ENCODE measurements at places on chromosomes 2 and 18.

DNA sequence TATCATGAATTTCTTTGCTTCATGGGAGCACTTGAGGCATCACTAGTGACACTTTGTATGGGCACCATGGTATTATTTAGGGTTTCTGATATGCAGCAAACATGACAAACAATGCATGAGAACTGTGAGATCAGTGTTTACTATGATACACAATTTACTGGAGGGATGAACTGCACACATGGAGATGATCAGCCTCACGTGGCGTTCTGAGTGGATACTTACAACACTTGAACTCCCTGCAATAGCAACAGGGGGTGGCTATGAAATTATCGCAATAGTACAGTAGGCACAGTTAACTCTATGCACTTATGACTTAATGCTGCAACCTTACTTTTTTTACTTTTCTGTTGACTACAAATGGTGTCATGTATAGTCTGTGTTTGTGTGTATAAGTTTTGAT, 18.5 kb upstream of the UGT1A8 start:
- DNase-seq = no peak

GRCh38 chr18:3388980-3389379, 61.0 kb upstream of the TGIF1 start:
- DNase-seq = no peak

DNA sequence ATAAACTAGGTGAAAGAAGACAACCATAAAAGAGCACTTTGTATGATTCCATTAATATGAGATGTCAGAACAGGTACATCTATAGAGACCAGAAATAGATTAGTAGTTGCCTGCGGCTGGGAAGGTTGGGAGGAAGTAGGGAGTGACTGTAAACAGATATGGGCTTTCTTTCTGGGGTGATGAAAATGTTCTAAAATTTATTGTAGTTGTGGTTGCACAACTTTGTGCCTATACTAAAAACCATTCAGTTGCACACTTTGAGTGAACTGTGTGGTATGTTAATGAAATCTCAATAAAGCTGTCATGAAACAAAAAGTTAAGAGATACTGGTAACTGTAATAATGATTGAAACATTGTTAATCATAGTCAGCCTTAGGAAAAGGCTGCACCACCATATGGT, 152.7 kb upstream of the ALPP start:
- DNase-seq = no peak

- DNase-seq = no peak
These were observed 2.3 kb downstream of the PRKD3 start for GRCh38 chr2:37322368-37322767.

DNA sequence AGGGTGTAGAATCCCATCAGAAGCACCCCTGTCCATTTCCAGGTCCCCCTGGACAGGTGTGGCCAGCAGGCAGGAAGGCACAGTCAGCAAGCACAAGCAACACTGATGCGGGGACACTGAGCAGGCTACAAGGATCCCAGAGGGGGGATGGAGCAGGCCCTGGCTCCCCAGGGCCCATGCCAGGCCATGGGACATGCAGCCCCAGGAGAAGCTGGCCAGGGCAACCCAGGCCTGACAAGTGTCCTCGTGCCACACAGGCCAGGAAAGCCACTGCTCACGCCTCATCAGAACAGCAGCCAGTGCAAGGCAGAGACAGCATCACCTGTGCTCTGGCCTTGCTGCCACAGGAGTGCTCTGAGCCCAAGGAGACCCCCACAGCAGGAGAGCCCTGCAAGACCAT, 14.1 kb upstream of the GPC1 start:
- no peak for DNase-seq

- no peak for DNase-seq
These were observed 82.9 kb downstream of the CHRNA1 start for GRCh38 chr2:174681099-174682006.

DNA sequence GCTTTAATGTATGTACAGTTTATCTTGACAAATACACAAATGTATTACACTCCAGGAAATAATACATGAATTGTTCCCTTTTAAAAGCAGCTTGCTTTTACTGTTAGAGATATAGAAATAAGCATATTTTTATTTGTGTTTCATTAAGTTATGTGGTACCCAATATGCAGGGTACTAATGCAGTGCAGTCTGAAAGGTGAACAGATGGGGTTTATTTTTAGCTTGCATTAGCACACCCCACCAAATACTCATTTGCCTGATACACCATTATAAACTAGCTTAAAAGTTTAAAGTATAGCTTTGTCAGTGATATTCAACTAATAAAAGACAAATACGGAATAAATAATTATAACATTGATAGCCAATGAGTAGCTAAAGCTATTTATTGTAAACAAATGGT, 394.7 kb upstream of the ZNF804A start:
- no peak for DNase-seq

GRCh38 chr2:109243526-109244303, 114.7 kb downstream of the SH3RF3 start:
- no peak for DNase-seq

DNA sequence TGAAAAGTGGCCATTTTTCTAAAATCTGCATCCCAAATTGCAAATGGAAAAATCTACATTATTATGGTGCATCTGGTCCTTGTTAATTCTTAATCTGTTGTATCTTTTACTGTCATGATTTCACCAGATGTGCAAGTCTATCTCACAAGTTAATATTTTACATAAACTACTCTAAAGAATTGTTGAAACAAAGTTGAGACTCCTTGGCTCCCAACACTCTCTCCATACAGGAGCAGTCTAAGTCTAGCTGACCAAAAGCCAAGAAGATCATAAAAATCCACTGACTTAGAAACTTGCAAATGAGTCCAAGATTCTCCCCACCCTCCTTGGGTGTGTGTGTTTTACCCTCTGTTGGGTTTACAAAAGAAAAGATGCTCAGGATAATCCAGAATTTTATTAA, 85.1 kb downstream of the NCKAP5 start:
- no peak for DNase-seq

GRCh38 chr2:119862127-119862889, 102.6 kb downstream of the PTPN4 start:
- no peak for DNase-seq

- DNase-seq = no peak
These were observed 15.0 kb downstream of the CCDC74A start for GRCh38 chr2:131542438-131543384.

- DNase-seq = no peak
These were observed 1247.8 kb upstream of the NXPH2 start for GRCh38 chr2:140027966-140028365.

DNA sequence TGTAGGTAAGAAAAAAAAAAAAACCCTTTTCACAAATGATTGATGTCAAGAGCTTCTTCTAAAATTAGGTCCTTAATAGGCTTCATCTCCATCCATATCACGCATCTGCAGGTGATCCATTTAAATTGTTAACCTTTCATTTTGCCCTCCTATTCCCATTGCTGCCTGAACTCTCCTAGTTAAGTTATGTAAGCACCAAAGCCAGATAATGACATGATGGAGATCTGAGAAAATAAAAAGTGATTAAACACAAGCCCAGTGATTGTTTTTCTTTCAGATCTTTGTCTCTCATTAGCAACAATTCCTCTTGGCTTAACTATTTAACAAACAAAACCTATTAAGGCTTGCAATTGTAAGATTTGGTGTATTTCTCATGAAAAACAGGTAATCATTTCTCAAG, 20.0 kb downstream of the LANCL1 start:
- DNase-seq = no peak
